Stimulated activated CD4-positive, alpha-beta T cell treated with anti-CD3 and anti-CD28 coated beads, TNF-alpha, amount 100 ng/mL, for 48 hours (primary cell): ENCODE measurements at places on chromosomes 5 and 9.

- DNase-seq: no peak
Observed at GRCh38 chr9:87250205-87250604, 247.5 kb upstream of the DAPK1 start.

GRCh38 chr5:151751091-151751490 lies 7.3 kb downstream of the ATOX1 start:
- DNase-seq: no peak

- no peak for DNase-seq
Observed at GRCh38 chr5:80697100-80697499, 42.3 kb upstream of the DHFR start.

DNA sequence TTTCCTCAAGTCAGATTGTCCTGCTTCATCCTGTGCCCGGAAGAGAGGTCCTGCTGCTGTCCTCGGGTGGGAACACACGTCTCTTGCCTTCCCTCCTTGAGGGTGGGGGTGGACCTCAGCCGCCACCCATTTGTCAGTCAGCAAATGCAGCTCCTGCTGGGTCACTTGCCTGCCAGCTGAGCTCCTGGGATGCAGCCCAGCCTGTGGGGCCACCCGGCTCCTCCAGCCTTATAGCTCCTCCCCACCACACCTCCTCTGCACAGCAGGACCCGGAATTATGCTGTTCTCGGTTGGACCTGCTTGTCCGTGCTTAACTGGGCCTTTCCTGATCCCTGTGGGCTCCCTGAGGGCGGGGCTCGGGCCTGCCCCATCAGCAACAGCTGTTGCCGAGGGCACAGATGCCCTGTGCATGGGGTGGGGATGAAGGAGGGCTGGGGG lies 52.7 kb downstream of the RXRA start:
- DNase-seq: no peak

DNA sequence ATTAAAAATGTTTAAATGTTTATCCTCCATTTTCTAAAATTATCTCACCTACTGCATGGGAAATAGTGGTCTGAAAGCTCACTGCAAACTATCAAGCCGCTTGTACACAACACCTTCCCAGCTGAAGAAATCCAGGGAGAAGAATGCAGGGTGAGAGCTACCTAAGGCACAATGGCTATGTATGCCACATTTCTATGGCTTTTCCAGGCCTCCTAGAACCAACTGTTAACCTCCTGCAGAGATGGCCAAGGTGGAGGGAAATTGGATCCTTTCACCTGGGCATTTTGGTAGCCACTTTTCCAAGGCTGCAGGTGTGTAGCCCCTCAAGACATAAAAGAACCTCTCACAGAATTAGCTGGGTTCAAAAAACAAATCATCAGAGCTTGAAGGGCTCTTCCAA lies 286.4 kb downstream of the EBF1 start:
- DNase-seq: no peak

GRCh38 chr5:137206030-137206715 lies 293.0 kb downstream of the SPOCK1 start:
- no peak for DNase-seq

GRCh38 chr9:109437286-109437685 lies 60.8 kb downstream of the PTPN3 start:
- no peak for DNase-seq
